Fibroblast of skin of left quadriceps (primary cell): ENCODE measurements at places on chromosomes 1 and 21.

GRCh38 chr1:150537732-150538684 is 11.2 kb upstream of the ADAMTSL4 start:
- peak; percentile 51 for DNase-seq

DNA sequence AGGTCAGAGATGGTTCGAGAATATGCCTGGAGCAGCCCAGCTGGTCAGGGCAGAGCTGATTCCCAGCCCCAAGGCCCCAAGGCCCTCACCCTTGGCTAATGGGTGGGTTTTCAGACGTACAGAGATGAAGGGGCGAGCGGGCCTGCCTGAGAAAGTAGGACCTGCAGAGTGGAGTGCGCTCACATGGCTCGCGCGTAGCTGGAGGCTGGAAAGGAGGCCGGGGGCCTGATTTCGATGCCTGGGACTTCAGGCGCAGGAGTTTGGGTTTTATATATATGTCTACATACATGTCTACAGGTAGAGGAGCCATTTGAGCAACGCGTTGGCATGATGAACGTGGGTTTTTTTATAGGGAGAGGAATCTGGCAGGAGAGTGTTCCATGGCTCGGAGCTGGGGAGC is 8.9 kb downstream of the COQ8A start:
- DNase-seq, result no peak

- DNase-seq, result no peak
Observed at GRCh38 chr21:25953659-25954058, 216.9 kb downstream of the APP start.

DNA sequence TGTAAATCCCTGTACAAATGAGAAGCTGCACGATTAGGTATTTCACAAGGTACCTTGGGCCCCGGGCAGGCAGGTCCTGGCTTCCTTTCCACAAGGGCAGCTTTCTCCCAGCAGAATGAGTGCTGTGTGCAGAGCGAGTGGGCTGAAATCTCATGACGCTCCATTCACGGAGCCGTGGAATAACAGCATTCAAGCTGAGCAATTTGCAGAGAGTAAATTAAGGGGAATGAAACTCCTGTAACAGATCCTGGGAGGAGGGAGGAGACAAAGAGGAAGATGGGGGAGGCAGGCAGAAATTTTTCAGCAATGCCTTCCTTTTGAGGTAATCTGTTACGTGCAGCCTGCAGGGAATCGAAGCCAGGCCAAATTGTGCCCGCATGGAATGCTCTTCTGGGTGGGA is 239.9 kb downstream of the TNR start:
- no peak for DNase-seq

GRCh38 chr1:181743878-181744312 is 260.6 kb downstream of the CACNA1E start:
- DNase-seq, result no peak

DNA sequence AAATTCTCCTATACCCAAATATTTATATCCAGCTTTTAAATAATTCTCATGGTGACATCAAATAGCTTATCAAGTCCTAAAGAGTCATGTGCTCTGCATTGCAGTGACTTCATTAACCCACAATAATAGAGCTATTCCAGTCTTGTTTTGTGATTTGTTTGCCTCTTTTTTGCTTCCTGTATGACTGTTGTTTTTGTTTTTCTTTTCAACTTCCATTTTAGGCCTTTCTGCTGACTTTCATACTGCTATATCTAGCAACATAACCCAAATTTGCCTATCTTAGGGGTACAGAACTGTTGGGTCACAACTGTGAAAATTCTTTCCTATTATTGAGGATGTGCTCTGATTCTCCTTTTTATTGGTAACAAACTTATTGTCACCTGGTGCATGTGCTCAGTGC is 30.3 kb downstream of the SPATA17 start:
- DNase-seq, result no peak

- DNase-seq, result peak; percentile 42
Observed at GRCh38 chr1:7379441-7379971, 391.6 kb upstream of the VAMP3 start.

DNA sequence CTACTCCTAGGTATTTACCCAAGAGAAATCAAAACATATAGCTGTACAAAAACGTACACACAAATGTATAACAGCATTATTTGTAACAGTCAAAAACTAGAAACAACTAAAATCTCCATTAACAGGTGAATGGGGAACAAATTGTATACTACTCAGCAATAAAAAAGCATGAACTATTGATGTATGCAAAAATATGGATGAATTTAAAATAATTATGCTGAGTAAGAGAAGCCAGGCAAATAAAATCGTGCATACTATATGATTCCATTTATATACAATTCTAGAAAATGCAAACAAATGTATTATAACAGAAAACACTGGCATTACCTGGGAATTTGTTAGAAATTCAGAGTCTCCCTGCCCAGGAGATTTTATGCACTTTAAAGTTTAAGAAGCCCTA is 150.1 kb downstream of the GDAP2 start:
- no peak for DNase-seq

- no peak for DNase-seq
Observed at GRCh38 chr1:173117108-173117633, 66.4 kb upstream of the TNFSF18 start.
